ENCODE measurements at places on chromosomes 4 and X.
A peak's percentile ranks its signal among the peaks of the same experiment; 100 is the strongest.

- no peak for DNase-seq
Observed at GRCh38 chrX:119755981-119756533, 2.3 kb upstream of the SOWAHD start.

DNA sequence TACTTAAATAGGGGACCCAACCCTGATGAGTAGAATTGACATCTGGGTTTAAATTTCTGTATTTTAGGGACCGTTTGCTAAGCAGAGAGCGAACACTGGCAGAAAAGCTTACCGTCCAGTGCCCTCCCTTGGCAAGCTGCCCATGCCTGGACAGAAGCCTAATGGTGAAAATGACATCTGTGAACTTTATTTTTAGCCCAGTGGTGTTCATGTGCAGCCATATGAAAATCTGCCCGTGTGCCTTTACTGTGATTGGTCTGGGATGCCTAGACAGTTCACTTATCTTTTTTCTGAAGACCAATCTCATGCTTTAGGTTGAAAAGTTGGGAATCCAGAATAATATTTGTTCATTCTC, 1.1 kb downstream of the STBD1 start:
- no peak for DNase-seq

GRCh38 chrX:148314876-148315275, 185.5 kb upstream of the AFF2 start:
- no peak for DNase-seq

GRCh38 chrX:47217121-47217851, 1.2 kb upstream of the CDK16 start:
- DNase-seq = peak; percentile 54

DNA sequence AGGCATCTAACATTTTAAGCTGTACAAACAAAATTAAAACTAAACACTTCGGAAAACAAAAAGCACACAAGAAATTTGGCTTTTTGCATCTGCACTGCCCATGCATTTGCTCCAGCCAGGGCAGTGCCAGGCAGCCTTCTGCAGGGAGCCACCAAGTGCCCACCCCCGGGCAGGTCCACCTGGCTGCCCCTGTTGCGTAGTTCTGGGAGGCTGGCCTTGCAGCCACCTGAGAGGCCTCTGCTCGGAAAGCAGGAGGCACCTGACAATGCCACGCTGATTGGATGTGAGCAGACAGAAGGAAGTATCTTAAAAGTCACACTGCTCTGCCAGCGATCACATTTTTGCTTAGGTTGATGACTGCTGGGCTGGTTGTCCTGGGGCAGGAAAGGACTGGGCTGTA, 3.5 kb downstream of the TMEM271 start:
- DNase-seq = no peak

GRCh38 chr4:10664408-10664807, 20.2 kb downstream of the CLNK start:
- peak; percentile 52 for DNase-seq

All from AG08396 (cell line).